Right lung (tissue), 10 donors: ENCODE measurements at places on chromosomes 11 and 22. TPM values are rescaled to one million over a fixed set of nuclear protein-coding genes. Genes with fewer than 3 reads are reported as not detected.
A peak's percentile ranks its signal among the peaks of the same experiment; 100 is the strongest.

Gene HIRA
- polyA plus RNA-seq = 28.3 TPM

DNA sequence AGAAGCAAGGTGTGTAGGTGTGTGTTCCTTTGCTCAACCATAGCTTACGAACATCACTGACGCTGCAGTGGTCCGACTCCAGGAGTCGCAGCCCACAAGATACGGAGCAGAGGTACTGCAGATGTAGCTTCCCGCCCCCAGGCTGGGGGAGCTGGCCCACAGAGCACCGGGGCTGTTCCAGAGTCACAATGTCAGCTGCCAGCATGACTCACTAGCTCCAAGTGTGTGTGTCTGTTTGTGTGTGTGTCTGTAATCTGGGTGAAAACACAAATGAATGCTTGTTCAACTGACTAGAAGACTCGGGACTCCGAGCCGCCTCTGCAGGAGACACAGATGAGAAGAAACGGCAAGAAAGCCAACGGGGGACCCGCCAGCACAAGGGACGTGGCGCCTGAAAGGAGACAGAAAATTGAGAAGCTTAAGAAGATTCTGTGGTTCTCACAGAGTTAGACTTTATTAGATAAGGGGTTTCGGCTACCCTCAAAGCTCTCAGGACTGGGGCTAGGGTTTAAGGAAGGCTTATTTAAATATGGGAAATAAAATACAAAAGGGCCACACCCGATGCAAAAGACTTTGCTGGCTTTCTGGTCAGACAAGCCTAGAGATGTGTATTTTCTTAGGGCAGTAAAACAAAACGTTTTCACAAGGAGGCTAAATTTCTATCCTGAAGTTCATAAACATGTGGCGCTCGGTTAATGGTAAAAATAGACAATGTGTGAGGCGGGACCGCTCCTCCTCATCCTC is 10.7 kb downstream of the VSIG10L2 start:
- DNase-seq = no peak

GRCh38 chr11:77019976-77020595 is 14.1 kb upstream of the B3GNT6 start:
- DNase-seq = no peak

DNA sequence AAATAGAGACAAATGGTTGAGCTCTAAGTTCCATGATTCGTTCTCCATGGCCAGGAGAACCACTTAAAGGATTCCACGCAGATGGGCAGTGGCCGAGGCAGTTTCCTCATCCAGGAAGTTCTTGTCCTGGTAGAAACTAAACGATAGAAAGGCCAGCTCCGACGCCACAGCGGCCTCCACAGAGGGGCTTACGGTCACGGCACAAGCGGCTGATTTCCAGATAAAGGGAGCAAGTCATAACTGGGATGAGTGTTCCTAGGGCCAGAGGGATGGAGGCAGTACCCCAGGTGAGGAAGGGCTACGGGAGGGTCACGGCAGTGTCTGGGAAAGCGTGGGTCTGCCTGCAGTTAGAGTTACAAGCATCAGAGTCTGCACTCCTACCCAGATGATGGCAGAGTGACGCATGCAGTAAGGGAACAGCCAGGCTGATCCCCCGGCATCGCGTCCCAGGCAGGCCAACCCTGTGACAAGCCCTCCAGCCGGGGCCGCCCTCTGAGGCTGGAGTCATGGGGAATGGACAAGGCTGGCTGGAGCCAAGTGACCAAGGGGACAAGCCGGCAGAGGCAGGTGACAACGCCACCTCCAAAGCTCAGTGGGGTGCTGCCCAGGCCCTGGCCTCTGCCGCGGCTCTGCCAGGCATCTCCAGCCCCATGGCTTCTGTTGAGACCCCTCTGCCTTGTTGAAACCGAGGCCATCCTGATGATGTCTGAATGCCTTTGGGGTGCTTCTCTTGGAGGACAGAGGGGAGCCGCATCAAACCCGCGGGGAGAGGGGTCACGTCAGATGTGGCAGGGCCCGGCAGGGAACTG is 475.1 kb downstream of the BRD1 start:
- DNase-seq = no peak

Gene OR5W2
- not detected for polyA plus RNA-seq

- DNase-seq = no peak
Observed at GRCh38 chr11:66366844-66367477, 4.6 kb downstream of the SLC29A2 start.

GRCh38 chr11:130476922-130477491 is 28.6 kb downstream of the ADAMTS15 start:
- no peak for DNase-seq

Gene GSTT2B
- polyA plus RNA-seq = 23.0 TPM

DNA sequence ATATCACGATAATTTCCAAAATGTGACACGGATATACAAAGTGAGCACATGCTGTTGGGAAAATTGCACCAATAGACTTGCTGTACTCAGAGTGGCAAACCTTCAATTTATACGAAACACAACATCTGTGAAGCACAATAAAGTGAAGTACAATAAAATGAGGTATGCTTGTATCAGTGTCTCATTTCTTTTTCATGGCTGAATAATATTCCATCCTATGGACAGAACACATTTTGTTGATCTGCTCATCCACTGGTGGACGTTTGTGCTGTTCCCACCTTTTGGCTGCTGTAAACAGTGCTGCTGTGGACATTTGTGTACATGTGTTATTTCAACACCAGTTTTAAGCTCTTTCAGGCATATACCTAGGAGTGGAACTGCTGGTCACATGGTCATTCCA is 78.7 kb upstream of the CCND1 start:
- no peak for DNase-seq

- DNase-seq = no peak
Observed at GRCh38 chr22:19758896-19759426, 1.6 kb upstream of the TBX1 start.

- DNase-seq = no peak
Observed at GRCh38 chr11:73429121-73429750, 53.0 kb downstream of the RELT start.

DNA sequence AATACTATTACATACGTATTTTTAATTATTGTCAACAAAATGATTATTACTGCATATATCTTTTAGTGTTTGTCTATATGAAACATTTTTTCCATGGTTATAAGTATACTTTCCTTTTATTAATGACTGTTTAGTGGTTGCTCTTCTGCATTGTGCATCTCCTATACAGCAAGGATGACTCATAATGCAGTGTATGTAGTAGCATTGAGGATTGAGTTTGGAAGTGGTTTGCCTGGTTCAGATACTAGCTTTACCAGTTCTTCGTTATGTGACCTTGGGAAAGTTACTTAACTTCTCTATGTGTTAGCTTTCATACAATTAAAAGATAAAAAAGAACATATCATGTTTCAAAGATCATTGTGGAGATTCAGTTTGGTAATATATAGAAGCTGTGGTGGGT is 44.1 kb downstream of the CHORDC1 start:
- DNase-seq = no peak

GRCh38 chr11:93542811-93543229 is 371 bp downstream of the SMCO4 start:
- DNase-seq = no peak

- DNase-seq = no peak
Observed at GRCh38 chr11:68772936-68773335, 21.6 kb upstream of the TESMIN start.

DNA sequence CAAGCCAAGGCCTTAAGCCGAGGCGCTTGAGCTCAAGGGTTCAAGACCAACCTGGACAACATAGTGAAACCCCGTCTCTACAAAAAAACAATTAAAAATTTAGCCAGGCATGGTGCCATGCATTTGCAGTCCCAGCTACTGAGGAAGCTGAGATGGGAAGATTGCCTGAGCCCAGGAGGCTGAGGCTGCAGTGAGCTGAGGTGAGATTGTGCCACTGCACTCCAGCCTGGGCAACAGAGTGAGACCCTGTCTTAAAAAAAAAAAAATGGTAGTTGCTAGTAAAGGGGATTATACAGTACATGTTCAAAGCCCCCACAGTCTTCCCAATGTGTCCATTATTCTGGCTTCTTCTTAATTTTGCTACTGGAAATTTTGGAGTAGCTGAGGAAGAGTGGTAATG is 18.2 kb downstream of the CABIN1 start:
- no peak for DNase-seq

GRCh38 chr22:25060522-25061071 is 108.1 kb downstream of the KIAA1671 start:
- no peak for DNase-seq

DNA sequence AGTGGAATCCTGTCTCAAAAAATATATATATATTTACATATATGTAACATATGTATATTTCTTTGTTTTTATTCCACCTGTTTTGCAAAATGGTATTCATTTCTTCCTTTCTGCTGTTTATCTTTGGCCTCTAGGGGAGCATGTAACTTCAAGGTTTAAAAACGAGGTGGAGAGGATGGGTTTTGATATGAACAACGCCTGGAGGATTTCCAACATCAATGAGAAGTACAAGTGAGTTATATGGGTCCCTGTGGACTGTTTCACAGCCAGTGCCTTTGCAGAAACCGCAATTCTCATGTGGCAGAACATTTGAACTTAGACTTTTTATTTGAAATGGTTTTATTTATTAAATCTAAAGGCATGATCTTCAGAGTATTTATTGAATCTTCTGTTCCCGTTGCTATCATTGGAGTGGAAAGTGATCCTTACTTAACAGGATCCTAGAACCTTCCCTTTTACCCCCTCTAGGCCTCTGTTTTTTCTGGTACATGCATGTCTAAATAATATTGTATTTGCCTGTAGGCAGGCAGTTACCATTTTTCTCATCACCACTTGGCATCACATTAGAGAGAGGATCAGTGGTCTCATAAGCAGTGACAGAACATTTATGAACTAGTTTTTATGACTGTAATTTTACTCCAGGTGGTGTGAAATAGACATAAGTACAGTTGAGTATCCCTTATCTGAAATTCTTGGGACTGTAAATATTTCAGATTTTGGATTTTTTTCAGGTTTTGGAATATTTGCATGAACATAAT is 81.5 kb upstream of the HORMAD2 start:
- no peak for DNase-seq

Gene OR5A1
- 0.03 TPM for polyA plus RNA-seq

Gene MTFP1
- polyA plus RNA-seq = 5.4 TPM

Gene UCP2
- polyA plus RNA-seq = 34.3 TPM

DNA sequence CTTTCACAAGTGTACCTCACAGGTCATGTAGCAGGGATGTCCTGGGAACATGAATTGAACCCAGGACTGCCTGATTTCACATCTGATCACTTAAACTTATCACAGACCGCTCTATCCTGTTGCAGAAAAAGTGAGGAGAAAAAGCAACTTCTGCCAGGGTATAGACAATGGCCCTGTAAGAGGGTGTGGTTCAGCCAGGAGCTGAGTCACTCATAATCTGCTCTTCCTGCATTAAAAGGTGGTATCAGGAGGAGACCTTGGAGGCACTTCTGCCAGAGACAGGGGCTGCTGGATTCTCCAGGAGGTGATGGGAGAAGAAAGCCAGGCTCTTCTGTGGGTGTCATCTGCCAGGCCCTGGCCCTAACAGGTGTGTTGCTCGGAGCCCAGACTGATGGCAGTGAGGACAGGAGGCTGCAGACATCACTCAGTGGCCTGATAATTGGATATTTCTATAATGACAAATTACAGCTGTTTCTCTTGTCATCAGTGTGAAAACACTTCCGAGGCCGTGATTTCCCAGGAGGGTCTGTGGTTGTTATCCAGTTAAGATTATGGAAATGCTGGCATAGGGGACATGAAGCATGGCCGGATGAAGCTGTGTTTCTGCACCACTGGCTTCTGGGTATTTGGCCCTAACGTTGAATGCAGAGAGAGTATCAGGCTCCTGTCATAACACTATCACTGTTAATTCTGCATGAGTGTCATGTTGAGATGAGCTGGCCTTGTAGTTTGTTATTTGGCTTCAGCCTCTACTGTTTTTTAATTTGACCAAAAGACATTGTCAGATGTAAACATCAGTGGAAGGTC is 125.1 kb upstream of the ZBED5 start:
- DNase-seq = peak; percentile 29

DNA sequence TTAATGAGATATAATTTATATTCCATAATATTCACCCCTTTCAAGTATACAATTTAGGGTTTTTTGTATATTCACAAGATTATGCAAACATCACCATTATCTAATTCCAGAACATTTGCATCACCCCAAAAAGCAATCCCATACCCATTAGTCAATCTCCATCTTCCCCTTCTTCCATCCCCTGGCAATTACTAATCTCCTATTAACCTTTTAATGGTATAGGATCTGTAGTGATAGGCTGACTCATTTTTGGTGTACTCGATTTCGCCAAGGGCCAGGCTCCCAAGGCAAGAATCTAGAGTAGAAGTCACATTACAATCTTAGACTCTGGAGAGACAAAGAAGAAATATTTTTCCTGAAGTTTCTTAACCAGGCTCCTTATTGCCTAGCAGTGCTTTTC is 113.4 kb downstream of the GAB2 start:
- DNase-seq = no peak
